Motor neuron (in vitro differentiated cells): ENCODE measurements at places on chromosomes 12 and 14.

DNA sequence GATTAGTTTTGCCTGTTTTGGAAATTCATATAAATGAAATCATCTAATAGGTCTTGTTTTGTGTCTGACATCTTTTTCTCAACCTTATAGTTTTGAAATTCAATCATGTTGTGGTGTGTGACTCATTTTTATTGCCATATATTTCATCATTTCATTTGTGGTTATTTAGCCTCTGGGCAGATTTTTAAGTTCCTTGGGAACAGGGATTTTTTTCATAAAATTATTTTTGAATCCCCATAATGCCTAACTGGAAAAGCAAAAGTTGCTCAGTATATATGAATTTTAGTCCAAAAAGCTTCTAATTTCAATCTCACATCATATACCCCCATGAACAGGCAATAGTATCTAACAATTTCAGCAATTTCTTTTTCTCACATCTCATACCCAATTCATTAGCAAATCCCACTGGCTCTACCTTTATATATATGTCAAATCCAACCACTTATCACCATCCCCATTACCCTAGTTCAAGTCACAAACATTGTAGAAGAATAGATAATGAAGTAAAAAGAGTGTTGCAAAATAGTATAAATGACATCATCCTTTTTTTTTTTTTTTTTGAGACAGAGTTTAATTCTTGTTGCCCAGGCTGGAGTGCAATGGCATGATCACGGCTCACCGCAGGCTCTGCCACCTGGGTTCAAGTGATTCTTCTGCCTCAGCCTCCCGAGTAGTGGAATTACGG lies 2.6 kb upstream of the OR6J1 start:
- ATAC-seq: no peak

- ATAC-seq: no peak
Measured at GRCh38 chr12:124194893-124195566, 99.9 kb upstream of the RFLNA start.

GRCh38 chr14:76701436-76701835 lies 59.8 kb upstream of the VASH1 start:
- no peak for ATAC-seq

GRCh38 chr12:52528641-52529143 lies 8.5 kb upstream of the KRT5 start:
- no peak for ATAC-seq

DNA sequence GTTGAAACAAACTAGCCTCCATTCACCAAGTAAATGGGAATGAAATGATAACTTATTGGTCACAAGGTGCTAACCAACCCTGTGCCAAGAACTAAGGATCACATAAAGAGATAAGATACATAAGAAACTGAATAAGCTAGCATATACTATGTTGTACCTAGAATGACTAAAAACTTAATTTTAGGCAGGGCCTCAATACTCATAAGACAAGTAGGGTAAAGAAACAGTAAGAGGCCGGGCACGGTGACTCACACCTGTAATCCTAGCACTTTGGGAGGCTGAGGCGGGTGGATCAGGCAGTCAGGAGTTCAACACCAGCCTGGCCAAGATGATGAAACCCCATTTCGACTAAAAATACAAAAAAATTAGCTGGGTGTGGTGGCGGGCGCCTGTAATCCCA lies 17.7 kb downstream of the GDF11 start:
- ATAC-seq: no peak

DNA sequence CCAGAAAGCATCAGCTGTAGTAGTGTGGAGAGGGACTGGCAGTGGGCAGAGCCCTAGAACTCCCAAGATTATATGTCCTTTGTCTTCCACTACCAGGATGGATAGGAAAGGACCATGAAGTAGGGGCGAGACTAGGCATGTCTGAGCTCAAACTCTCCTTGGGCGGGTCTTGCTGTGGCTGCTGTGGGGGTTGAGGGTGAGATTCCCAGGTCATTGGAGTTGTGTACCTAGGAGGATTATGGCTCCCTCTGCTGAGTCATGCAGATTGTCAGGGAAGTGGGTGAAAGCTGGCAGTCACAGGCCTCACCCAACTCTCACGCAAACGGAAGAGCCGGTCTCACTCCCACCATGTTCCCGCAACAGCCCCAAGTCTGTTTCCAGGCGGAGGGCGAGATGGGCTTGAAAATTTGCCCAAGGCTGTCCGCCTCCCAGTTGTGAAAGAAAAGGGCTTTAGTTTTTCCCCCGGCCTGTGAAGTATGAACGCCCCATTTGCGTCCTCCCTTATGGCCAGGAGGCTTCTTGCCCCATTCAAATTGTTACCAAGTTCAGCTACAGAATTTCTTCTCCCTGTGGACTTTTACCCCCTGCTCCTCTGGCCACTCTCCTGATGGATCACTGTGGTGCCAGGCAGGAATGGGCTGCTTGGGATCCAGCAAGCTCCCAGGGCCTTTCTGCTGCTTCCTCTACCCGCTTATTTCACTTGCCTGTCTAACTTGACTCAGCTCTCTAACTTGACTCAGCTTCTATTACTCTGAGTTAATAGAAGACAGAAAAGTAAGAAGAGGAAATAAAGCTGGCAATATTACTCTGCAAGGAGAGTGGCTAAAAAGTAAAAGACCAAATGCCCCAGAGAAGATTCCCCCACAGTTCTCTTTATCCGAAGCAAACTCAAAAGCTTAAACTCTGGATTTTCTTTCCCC lies 159.3 kb downstream of the SLC2A13 start:
- no peak for ATAC-seq

- no peak for ATAC-seq
Measured at GRCh38 chr12:95022477-95022876, 19.0 kb upstream of the NDUFA12 start.

DNA sequence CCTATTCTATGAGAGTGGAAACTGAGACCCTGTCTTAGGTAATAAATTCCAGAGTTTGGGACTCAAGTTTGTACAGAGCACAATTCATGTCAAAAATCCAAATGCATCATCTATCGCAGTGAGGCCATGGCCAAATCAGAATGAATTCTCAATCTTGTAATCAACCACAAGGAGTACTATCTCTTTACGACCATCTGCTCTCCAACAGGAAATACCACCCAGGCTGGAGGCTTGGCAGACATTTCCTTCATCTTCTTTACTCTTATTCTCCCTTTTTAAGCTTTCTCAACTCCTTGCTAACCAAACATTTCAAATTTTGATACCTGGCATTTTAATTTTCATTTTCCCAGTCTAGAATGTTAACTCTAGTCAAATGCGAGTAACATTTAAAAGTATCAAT lies 32.7 kb upstream of the RNU6-7 start:
- ATAC-seq: no peak

GRCh38 chr14:34201909-34202637 lies 251.2 kb upstream of the EGLN3 start:
- no peak for ATAC-seq

- peak; percentile 96 for ATAC-seq
Measured at GRCh38 chr12:14567351-14568162, at the start of gene PLBD1. Gene PLBD1, minus strand, starts transcription at chr12:14567883. Its CDS starts 187 bp downstream, at chr12:14567696.

GRCh38 chr14:92898566-92899131 lies 24.3 kb upstream of the CHGA start:
- ATAC-seq: no peak

DNA sequence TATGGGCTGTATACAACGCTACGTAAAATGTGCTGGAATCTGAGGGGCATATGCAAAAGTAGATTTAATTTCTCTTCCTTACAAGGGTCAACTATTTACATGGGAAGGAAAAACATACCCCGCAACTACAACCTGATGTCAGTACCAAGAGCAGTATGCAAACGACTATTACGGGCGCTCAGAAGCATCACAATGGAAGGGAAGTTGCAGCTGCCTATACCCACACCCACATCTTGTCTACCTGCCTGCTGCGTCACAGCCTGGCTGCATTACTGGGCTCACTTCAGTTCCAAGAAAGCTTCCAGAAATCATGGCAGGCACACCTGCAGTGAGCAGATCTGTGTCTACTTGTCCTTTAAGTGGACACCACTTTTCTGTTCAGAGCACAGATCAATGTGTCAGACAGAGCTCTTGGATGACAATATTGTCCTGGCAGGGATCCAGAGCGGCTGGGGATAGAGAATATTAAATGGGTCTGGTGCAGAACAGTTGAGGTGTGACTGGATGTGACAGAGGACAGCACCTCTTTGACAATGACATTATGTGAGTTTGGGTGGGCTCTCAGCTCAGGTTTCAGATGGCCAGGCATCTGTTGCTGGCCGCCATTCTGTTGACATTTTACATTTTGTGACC lies 41.5 kb upstream of the GNG2 start:
- ATAC-seq: peak; percentile 42

- no peak for ATAC-seq
Measured at GRCh38 chr14:38951451-38951850, 151.6 kb downstream of the SEC23A start.

- no peak for ATAC-seq
Measured at GRCh38 chr12:48032597-48032996, 28.3 kb upstream of the COL2A1 start.

DNA sequence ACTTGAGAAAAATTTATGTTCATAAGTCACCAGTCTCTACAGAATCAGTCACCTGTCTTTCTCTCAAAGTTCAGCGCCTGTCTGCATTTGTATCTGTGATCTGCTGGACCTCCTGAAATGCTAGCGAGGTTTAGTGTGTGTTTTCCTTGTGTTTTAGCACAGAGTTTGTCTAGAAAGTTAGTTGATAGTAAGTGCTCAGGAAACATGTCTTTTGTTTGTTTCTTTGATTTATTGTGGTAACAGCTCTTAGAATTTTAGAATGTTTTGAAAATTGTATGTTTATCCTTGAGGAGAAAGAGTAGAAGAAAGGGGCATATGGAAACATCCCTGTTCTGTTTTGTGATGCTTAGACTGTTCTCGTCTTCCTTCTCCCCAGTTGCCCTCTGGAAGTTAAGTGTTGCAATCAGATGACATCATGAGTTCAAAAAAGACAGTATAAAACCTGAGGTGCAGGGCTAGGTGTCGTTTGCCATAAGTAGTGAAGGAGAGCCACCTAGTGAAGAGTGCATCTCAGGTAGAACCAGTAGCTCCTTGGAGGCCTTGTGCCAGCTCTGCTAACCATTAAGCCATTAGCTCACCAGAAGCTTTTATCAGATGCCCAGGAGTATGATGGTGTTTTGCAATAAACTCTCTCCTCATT lies 44.8 kb downstream of the FBXW8 start:
- ATAC-seq: no peak

DNA sequence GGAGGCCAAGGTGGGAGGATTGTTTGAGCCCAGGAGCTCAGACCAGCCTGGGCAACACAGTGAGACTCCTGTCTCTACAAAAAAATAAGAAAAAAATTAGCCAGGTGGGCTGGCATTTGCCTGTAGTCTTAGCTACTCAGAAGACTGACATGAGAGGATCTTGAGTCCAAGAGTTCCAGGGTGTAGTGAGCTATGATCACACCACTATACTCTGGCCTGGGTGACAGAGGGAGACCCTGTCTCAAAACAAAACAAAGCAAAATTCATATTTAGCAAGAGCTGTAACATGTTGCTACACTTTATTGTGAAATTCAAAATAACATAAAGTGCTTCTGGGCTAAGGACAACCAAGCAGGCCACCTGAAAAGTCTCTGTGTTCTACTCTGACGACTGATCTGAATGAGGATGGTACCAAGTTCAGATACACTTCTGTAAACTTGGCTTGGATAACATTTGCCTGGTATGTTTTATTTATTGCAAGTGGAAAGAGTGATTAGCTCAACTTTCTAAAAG lies 11.6 kb upstream of the STRN3 start:
- no peak for ATAC-seq

GRCh38 chr14:92144708-92145107 lies 22.9 kb downstream of the CPSF2 start:
- ATAC-seq: no peak

- no peak for ATAC-seq
Measured at GRCh38 chr12:67625004-67625403, 23.5 kb upstream of the DYRK2 start.

DNA sequence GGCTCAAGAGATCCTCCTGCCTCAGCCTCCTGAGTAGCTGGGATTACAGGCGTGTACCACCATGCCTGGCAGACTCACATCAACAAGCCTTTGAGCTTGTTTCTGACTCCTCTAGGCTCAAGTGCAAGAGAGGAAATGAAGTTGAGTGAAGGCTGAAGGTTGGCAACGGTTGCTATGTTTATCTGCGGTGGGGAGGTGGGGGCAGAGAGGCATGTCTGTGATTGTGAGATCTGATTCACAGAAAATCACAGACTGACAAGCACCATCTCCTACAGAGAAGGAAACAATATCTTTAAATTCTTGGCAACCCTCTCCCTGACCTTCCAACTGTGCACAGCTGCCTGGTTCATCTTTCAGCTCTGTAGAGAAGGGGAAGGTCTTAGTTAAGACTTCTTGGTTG lies 22.1 kb upstream of the NINJ2 start:
- ATAC-seq: no peak

DNA sequence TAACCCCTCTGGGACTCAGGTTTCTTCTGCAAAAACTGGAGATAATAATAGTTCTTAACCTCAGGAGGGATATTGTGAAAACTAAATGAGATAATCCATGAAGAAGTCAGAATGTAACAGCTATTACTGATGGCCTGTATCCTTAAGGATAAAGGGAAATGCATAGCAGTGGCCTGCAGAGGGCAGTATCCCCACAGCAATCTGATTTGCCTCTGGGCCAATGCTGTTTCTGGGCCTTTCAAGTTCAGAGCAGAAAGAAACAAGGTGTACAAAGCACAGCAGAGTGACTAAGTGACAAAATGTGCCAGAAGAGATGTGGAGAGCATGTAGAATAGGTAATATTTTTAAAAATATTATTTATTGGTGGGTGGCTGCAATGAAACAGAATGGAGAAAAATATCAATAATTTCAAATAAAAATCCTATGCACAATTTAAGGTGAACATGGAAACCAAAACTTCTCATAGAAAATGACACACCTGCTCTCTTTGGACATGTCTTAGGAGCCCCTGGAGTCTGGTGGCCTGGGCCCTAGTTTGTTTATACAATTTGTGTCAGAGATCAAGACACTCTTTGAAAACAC lies 90.3 kb downstream of the C12orf75 start:
- peak; percentile 28 for ATAC-seq

DNA sequence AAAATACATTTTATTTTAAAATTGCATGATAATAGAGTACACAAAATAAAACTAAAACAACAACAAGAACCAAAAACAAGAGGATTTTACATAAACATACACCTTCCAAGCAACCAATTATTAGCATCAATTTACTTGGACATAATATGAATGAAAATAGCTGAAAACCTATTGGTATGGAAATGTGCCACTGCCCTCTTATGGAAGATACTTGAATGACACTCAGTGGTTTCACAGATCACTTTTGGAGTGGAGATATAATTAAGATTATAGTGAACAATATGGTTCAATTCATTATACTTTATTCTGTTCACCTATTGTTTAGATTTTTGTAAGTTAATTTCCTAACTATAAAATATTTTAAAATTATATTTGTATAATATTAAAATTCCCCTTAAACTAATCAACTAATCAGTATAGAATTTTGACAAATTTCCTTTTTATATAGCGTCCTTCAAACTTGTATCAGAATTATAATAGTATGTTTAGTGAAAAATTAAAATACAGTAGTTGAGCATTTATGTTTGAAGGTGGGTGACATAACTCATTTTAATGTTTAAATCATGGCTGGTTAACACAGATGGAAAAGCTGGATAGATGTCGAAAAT lies 70.1 kb downstream of the SLC6A15 start:
- ATAC-seq: no peak

DNA sequence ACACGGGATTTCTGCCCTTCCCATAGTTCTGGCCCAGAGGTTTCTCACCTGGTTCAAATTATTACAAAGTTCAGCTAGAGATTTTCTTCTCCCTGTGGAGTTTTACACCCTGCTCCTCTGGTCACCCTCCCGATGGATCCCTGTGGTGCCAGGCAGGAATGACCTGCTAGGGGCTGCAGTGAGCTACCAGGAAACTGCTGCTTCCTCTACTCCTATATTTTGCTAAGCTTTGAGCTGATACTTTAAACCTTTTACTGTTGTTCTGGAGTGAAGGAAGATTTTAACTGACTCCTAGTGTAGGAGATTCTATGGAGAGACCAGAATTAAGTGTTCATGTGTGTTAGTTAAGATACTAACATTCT lies 30.4 kb upstream of the LRIG3 start:
- no peak for ATAC-seq
